ENCODE measurements at places on chromosomes 6 and 20.

GRCh38 chr6:6681075-6681849 lies 92.7 kb downstream of the LY86 start:
- no peak for DNase-seq

- no peak for DNase-seq
Observed at GRCh38 chr6:152598901-152599537, 38.1 kb downstream of the SYNE1 start.

- no peak for DNase-seq
Observed at GRCh38 chr6:151154418-151154817, 85.3 kb upstream of the AKAP12 start.

GRCh38 chr6:146697921-146698320 lies 99.1 kb downstream of the ADGB start:
- no peak for DNase-seq

GRCh38 chr6:2881423-2881822 lies 21.7 kb downstream of the SERPINB9 start:
- DNase-seq: no peak

DNA sequence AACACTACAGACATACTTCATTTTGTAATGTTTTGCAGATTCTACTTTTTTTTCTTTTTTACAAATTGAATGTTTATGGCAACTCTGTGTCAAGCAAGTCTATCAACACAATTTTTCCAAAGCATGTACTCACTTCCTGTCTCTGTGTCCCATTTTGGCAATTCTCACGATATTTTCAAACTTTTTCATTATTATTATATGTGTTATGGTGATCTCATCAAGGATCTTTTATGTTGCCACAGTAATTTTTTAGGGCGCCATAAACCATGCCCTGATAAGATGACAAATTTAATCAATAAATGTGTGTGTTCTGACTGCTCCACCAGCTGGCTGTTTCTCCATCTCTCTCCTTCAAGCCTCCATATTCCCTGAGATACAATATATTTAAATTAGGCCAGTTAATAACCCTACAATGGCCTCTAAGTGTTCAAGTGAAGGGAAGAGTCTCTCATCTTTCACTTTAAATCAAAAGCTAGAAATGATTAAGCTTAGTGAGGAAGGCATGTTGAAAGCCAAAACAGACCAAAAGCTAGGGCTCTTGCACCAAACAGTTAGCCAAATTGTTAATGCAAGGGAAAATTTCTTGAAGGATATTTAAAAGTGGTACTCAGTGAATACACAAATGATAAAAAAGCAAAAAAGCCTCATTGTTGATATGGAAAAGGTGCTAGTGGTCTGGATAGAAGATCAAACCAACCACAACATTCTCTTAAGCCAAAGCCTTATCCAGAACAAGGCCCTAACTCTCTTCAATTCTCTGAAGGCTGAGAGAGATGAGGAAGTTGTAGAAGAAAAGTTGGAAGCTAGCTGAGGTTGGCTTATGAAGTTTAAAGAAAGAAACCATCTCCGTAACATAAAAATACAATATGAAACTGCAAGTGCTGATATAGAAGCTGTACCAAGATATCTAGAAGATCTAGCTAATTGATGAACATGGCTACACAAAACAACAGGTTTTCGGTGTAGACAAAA lies 194.4 kb upstream of the TAB2 start:
- DNase-seq: no peak

DNA sequence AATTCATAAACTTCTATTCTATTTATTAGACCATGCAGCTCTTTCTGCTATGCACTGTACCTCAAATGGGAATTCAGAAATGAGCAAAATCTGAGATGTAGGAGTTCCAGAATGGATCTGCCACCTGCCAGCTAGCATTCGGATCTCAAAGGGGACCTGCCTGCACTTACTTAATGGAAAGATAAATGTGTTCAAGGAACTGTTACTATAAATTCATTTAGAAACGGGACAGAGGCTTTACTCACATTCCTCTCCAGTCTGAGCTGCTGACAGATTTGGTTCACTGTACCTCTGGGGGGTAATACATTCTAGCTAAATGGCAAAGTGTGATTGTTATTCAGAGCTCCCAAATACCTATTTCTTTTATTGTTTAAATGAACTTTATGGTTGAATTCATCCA lies 384.1 kb downstream of the GRIK2 start:
- no peak for DNase-seq

DNA sequence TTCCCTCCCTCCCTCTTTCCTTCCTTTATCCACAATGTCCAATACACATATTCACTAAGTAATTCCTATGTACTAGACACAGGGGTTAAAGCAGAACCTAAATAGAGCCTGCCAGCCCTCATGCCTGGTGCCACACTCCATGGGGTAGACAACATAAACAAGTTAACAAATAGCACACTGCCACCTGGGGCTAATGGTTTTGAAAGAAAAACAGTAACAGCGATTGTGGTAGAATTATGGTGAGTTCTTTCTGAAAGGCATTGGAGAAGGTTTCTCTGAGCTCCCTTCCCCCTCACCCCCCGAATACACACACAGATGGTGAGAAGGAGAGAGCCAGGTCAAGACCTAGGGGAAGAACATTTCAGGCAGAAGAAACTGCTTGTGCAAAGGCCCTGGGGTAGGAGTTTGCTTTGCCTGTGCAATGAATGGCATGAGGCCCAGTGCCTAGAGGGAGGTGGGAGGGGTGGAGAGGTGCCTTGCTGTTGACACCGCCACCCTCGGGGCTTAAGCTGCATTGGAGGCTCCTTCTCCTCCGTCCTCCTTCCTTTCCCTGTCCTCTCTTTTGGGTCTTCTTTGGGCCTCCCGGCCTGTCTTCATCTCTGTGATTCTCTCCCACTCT lies 502.4 kb upstream of the SULF2 start:
- no peak for DNase-seq

DNA sequence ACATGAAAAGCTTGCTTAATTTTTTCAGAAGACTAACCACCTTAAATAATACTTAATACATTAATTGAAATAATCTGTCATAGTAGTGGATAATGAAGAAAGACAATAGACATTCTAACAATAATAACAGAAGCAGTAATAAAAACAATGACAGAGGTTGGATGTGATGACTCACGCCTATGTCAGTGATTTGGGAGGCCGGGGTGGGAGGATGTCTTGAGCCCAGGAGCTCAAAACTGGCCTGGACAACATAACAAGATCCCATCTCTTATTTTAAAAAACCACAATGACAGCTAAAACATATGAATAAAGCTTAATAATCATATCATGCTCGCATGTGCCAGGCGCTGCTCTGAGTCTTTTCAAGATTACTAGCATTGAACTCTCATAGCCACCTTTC lies 105.5 kb downstream of the IPCEF1 start:
- DNase-seq: no peak

DNA sequence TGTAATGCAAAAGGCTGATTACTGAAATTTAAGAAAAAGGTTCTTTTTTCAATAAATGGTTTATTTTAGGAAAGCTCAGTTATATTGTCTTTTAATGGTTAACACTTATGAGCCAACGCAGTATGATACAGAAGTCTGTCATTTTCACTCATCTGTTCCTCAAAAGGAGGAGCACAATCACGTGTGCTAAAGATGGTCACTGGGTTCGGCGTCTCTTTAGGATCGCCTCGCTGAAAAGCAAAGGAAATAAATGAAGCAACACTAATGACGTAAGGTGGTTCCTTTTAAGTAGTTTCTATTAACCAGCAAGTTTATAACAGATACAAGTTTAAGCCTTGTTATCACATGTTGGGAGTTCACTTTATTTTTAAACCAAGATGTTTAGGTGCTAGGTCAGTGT lies 125.7 kb downstream of the MAP3K4 start:
- no peak for DNase-seq

- no peak for DNase-seq
Observed at GRCh38 chr6:117986396-117986795, 79.3 kb downstream of the SLC35F1 start.

GRCh38 chr6:145017516-145017915 lies 717.8 kb downstream of the EPM2A start:
- DNase-seq: no peak

DNA sequence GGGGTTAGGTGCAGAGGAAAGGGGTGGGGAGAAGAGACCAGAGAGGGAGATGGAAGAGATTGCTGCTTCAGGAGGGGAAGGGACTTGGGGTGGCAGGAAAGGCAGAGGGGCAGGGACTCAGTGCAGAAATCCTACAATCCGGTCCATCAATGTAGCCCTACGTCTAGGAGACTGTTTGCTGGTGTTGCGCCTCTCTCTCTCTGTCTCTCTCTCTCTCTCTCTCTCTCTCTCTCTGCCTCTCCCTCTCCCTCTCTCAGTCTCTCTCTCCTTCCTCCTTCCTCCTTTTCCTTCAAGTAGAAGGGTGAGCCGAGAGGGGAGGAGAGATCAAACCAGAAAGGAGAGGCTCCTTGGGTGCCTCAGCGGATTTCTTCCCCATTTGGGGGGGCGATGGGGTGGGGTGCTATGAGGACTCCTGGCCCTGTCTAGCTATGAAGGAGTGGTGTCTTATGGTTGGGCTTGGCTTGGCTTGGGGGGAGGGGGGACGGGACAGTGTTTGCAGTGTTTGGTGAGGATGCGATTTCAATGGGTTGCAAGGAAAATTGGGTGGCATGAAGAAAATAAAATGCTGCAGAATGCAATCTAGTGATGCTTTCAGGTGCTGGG lies 181.2 kb downstream of the TBXT start:
- no peak for DNase-seq

GRCh38 chr20:40532103-40532502 lies 156.9 kb downstream of the MAFB start:
- peak; percentile 47 for DNase-seq

DNA sequence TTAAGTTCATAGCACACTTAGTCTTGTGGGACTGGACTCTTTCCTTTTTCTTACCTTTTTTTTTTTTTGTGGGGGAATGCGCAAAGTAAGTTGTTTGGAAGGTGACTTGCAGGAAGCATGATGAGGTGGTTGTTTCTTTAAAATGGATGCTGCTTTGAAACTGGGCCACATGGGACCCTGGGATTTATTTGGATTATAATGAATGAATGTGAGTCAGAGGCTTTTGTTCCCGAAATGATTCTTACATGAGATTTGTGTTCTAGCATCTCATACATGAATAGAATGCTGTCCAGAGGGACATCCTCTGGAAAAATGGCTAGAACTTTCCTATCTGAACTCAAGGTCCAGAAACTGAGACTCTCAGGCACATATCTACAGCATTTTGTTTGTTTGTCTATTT lies 236.6 kb upstream of the RNF24 start:
- no peak for DNase-seq

- DNase-seq: no peak
Observed at GRCh38 chr6:137805622-137806021, 61.4 kb upstream of the TNFAIP3 start.

DNA sequence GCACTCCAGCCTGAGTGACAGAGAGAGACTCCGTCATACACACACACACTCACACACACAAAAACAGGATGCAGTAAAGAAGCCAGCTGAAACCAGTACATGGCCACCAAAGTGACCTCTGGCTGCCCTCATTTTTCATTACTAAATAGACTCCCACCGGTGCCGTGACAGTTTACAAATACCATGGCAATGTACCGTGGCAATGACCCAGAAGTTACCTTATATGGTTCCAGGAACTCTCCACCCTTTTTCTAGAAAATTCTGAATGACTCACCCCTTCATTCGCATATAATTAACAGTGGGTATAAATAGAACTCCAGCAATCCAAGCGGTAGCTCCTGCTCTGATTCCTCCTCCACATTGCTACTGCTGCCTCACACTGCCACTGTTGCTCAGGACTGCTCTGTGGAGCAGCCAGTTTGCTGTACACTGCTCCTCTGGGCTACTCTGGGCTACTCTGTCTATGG lies 57.7 kb downstream of the SNX5 start:
- DNase-seq: no peak

GRCh38 chr20:47720636-47721427 lies 64.4 kb downstream of the SULF2 start:
- no peak for DNase-seq

- DNase-seq: no peak
Observed at GRCh38 chr6:37688078-37688850, 9.4 kb downstream of the MDGA1 start.
